ENCODE measurements at places on chromosomes 5 and 9.

- no peak for DNase-seq
These were observed 35.5 kb downstream of the TTC1 start for GRCh38 chr5:160044391-160044804.

DNA sequence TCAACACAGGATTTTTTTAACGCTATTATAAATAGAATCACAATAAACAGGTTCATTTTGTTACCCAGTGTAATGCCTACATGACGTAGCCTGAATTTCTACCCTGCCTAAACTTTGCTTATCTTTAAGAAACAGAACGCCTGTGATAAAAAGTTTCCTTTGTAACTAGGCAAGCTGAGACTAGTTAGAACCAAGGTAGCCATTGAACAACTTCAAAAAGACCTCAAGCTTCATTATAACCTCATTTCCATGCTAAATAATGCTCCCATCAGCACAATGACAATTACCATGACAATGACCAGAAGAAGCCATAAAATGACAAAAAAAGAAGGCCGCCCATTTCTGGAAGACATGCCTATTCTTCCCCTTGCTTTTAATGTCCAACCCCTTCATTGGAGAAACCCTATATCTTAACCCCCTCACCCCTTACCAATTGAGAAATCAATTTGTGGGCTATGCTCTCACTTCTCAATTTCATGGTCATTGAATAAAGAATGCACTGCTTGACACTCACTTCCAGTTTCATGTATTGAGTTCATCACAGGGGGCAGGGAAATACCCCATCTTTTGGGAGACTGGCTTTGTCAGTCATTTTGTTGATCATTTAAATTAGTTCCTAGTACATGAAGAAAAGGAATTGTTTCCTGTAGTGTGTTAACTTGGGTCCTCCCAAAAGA lies 276.8 kb downstream of the MCTP1 start:
- DNase-seq = no peak

DNA sequence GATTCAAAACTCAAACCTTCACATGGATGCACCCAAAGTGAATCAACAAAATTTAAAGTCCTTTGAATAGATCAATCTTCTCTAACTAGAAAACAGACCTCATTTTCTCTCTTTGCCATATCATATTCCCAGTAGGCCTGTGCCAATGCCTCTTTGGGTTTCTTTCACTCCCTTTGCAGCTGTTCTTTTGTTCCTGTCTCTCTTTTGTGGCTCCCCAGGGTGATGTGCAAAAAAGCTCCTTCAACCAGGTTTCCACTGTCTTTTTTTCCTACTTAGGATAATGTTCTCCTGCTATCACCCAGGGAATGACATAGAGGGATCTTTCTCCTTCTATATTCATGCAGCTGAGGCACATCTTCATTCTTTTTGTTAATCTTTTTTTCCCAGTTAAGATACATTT lies 54.6 kb downstream of the MARCHF3 start:
- DNase-seq = no peak

DNA sequence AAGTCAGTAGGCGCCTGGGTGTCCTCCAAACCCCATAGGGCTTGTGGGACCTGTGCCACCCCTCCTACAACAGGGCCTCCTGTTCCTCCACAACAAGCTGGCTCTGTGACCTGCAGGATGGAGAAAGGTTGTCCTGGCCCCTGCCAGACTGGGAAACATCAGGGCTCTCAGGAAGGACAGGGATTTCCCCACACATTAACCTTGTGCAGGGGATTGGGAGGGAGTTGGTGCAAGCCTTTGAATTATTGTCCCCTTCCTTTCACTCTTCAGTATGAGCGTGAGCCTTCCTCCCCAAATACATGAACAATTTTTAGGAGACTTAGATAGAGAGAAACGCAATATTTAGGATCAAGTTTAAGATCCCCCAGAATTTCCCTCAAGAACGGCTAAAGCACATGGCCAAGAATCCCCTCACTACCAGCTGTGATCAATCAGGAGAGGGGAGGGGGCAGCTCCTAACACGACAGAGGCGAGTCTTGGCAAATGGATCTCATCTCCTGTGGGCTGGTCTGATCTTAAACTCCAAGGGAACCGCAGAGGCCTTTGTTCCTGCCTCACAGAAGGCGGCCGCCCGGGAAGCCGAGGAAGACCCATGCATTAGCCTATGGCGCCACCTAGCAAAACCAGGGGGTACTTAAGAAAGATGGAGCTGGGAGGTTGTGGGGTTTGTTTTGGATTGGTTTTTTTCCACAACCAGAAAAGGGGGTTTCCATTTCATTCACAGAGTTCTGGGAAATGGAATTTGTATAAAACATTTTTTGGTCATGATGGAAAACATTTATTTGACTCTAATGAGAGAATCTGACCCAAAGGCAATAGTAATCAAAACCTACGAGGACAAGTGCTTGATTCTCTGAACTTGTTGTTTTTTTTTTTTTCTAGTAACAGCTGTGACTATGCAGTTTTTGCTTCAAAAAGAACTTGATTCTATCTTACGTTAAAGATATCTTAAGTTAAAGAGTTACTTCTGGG lies 36.1 kb upstream of the OSMR start:
- DNase-seq = peak; percentile 87

GRCh38 chr5:131794586-131794985 lies 2.2 kb downstream of the FNIP1 start:
- no peak for DNase-seq

- no peak for DNase-seq
These were observed 83.0 kb downstream of the SEC61B start for GRCh38 chr9:99305124-99305523.

GRCh38 chr5:77172713-77173328 lies 37.7 kb upstream of the PDE8B start:
- no peak for DNase-seq

- DNase-seq = no peak
These were observed 155.7 kb downstream of the RMI1 start for GRCh38 chr9:84136119-84136868.

- DNase-seq = no peak
These were observed 49.4 kb downstream of the GRIN3A start for GRCh38 chr9:101689039-101689438.

- no peak for DNase-seq
These were observed 17.1 kb downstream of the DAP start for GRCh38 chr5:10743951-10744350.

GRCh38 chr5:126680191-126680817 lies 79.6 kb downstream of the PHAX start:
- peak; percentile 97 for DNase-seq

DNA sequence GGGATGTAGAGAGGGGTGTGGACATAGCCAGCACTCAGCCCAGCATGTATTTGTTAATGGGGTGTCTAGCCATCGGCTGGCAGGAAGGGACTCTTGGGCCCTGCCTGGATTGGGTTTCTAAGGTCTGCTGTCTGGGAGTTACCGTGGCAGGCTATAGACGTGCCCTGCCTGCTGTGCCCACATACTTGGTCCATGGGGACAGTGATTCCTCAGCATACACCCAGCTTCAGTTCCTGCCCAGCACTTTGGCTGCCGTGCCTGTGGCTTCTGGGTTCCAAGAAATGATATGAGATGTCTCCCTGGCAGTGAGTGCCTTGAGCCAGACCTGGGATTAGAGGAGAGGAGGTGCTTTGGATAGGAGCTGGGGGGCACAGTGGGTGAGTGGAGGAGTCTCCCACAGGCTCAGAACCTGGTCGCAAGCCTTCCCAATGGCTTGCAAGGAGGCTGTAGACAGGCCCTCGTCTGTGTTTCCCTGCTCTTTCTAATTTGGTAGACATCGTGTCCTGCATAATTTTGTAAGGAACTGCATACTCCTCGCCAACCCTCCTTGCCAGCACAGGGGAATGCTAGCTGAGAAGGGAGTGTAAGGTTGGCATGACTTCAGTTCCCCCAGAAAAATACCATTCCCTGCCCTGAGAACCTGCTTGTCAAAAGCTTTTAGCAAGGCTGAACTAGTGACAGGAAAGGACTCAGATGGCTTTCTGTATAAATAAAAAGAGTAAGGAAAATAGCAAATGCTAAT lies 287.9 kb downstream of the ZSWIM6 start:
- no peak for DNase-seq

DNA sequence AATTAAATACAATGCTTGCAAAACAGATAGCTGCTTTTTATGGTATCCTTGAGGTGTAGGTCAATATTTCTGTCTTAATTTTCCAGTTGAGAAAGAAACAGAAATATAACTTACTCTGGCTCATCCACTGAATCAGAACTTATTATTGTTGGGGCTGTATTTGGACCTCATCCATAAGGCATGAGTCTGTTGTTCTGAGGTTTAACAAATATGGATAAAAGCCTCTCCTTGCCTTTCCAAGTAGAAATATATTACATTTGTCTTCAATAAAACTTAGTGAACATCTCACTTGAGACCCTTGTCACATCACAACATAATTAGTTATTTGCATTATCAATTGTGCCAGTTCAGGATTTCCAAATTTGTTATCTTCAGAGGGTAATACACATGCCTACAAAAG lies 525.8 kb downstream of the AGTPBP1 start:
- no peak for DNase-seq

DNA sequence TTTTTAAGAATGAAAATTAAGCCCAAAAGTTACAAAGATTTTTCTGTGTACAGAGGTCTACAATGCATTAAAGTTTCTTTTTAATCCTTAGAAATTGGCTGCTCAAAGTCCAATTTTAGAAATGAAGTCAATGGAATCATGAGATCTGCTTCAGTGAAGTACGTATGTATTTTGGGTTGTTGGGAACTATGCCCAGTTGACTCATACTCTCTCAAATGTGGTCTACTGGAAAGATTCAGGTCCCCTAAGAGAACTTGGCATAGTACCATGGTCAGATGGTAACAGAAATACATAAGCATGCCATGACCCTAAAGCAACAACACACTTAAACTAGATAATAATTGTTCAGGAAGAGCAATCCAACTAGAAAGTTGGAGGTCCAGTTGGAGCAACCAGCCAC lies 23.0 kb downstream of the FBLL1 start:
- no peak for DNase-seq

DNA sequence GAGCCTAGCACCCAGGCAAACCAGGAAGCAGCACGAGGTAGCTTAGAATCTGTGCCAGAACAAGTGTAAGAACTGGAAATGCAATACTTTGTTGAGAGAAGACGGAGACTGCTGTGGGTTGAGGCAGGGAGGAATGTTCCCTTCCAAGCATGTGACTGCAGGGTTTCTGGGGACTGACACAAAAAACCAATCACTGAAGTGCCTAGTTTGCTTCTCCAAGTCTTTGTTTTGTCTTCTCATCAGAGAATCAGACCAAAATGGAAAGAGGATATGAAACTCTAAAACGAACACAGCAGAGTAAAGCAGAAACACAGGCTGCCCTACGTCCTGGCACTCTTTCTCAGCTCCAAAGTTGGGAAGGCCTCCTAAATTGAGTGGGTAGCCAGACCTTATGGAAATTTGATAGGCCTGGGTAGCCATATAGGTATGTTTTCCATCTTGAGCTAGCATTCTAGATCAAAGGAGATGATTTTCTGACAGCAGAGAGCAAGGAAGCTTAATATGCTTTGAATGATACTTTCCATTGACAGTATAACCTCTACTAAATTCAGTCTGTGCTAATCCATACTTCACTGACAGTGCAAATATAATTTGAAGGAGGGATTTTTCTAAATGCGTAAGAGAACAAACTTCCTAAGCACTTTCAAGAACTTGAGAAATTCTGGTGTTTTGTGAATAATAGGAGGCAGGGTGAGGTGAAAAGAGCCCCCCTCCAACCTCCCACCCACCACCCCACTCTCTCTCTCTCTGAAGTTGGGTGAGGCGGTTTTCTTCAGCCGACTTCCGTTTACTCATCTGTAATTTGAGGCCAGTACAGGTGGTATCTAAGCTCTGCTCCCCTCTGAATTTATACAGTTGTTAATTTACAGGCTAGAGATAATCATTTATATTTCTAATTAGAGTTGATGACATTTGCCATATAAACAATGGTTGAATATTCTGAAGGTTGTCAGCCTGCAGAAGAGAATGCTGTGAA lies 5.5 kb downstream of the ADRB2 start:
- DNase-seq = no peak

DNA sequence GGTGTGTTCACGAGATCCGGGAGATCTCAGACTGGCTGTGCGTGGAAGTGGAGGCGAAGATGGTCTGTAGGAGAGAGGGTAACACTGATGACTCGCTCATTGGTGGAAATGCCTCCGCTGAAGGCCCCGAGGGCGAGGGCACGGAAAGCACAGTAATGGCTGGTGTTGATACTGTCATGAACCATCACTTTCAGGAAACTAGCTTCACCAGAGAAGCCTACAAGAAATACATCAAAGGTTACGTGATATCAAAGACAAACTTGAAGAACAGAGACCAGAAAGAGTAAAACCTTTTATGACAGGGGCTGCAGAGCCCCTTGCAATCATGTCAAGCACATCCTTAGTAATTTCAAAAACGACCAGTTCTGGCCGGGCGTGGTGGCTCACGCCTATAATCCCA lies 265.7 kb downstream of the GOLPH3 start:
- DNase-seq = no peak

DNA sequence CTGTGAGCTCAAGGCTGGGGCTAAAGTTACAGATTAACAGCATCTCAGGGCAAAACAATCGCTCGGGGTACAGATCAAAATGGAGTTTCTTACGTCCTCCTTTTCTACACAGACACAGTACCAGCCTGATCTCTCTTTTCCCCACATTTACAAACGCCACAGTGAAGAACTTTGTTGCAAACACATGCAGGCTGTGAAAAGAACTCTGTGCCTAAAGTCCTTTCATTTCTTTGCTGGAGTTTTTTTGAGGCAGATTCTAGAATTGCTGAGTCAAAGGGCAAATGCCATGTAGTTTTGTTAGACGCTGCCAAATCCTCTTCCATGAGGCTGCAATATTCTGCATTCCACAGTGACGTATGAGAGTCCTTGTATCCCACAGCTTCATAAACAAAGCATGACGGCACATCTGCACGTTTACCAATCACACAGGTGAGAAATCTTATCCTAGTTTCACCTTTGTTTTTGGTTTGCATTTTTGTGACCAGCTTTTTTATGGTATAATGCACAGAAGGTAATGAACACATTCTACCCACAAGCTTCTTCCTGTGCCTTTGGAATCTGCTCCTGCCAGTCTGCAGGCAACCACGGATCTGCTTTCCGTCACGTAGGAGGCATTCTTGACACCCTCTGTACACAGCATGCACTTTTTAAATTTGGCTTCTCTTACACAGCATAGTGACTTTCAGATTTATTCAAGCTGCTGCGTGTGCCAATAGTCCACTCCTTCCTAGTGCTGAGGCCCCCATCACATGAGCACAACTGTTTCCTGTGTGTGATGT lies 44.6 kb upstream of the LPCAT1 start:
- DNase-seq = no peak

- DNase-seq = no peak
These were observed 73.3 kb upstream of the TXNDC8 start for GRCh38 chr9:110410961-110411360.
